ENCODE measurements at places on chromosomes 4 and X. TPM values are rescaled to one million over a fixed set of nuclear protein-coding genes. Genes with fewer than 3 reads are reported as not detected.

The SMARCA1 gene
- 10.1 TPM for total RNA-seq

The SLC9A7 gene
- 66.4 TPM for total RNA-seq

The IRS4 gene
- 0.10 TPM for total RNA-seq

The ZNF732 gene
- total RNA-seq: not detected

The TLR6 gene
- total RNA-seq: 0.73 TPM

DNA sequence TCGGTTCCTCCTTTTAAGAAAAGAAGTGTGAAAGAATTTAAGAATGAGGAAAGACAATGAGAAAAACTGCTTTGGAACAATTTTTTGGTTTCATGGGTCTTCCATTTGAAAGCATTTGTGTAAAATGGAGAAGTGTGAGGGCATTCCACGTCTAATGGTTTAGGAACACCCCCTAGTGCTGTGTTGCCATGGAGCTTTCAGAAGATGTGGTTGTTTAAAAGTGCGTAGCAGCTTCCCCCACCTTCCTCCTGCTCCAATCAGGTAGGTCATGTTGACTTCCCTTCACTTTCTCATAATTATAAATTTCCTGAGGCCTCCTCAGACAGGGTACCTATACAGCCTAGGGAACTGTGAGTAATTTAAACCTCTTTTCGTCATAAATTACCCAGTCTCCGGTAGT, 50.0 kb downstream of the UGT2B10 start:
- H3K4me3 ChIP-seq: no peak overlapping the region
- peaks cover 27% of the 10 kb centered on the region for H3K4me1 ChIP-seq
- peak overlapping the region; percentile 65 for H3K27ac ChIP-seq
- no peak for DNase-seq
- H3K27me3 ChIP-seq: no peaks in the 10 kb centered on the region
- H3K36me3 ChIP-seq: no peaks in the 10 kb centered on the region

DNA sequence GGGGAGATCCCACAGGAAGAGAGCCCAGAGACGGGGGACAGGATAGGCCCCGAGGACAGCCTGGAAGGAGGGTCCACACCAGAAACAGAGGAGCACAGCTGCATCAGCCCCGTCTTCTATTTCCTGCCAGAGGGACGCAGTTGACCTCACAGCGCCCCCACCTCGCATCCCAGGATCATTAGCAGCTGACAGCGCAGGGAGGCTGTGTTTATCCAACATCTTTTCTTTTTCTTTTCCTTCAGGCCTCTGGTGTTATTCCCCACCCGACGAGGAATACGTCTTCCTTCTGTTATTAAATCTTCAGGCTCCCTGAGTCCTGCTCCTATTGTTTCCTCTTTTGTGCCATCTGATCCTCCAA, 75.4 kb downstream of the DCHS2 start:
- H3K27ac ChIP-seq: no peak overlapping the region
- peak; percentile 3 for DNase-seq
- H3K27me3 ChIP-seq: no peaks in the 10 kb centered on the region
- peaks cover 12% of the 10 kb centered on the region for H3K36me3 ChIP-seq

DNA sequence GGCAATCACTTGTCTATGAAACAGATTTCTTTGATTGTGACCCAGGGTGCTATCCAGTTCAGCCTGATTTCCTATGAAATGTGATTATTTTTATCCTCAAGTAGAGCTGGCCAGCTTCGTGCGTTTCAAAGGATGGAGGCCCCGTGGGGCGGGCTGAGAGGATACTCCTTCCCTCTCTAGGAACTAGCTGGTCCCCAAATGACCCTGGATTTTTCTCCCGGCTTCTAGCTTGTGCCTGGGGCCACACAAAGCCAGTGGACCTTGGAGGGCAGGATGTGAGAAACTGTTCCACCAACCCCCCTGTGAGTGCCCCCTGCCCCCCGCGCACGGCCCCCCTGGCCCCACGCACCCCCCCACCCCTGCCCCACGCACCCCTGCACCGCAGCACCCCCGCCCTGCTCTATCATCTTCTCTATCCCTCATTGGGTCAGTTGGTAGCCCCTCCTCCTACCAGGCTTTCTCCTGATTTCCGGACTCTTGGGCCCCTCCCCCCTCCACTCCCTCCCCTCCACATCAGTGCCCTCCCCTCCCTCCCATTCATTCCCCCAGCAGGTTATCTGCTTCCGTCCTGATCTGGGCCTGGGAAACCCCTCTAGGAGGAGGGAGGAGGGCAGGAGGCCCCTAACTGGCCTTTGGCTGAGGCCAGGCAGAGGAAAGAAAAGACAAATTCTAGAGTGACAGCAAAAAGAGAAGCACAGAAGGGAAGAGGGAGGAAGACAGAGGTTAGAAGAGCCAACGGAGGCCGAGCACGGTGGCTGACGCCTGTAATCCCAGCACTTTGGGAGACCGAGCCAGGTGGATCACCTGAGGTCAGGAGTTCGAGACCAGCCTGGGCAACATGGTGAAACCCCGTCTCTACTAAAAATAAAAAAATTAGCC, 3.3 kb downstream of the XPNPEP2 start:
- no peak overlapping the region for H3K4me3 ChIP-seq
- H3K27me3 ChIP-seq: peaks cover 54% of the 10 kb centered on the region
- DNase-seq: no peak

DNA sequence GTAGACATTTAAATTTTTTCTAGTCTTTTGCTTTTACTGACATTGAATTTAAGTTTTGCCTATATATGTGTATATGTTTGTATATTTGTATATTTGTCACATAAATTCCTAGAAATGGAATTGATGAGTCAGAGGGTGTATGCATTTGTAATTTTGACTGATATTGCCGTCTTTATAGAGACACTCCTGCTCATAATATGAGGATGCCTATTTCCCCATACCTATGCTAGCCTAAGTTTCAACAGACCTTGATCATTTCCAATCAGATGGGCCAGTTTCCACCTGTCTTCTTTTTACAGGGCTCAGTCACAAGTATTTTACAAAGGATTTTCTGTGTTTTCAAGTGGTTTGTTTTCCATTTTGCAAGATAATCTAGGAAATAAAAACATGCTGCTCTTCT, 10.8 kb downstream of the PDLIM5 start:
- no peaks in the 10 kb centered on the region for H3K27me3 ChIP-seq
- peak overlapping the region; percentile 74 for H3K27ac ChIP-seq
- H3K4me1 ChIP-seq: peaks cover 64% of the 10 kb centered on the region
- no peak for DNase-seq
- H3K36me3 ChIP-seq: peaks cover 52% of the 10 kb centered on the region

- no peak for DNase-seq
- no peaks in the 10 kb centered on the region for H3K4me1 ChIP-seq
- no peak overlapping the region for H3K27ac ChIP-seq
- no peak overlapping the region for H3K4me3 ChIP-seq
Observed at GRCh38 chrX:145190801-145191389, 56.4 kb upstream of the SPANXN1 start.

GRCh38 chr4:1207603-1208265, 35.4 kb upstream of the SPON2 start:
- peaks cover 7% of the 10 kb centered on the region for H3K4me1 ChIP-seq
- DNase-seq: no peak
- H3K27ac ChIP-seq: no peak overlapping the region
- H3K27me3 ChIP-seq: no peaks in the 10 kb centered on the region
- peaks cover 34% of the 10 kb centered on the region for H3K36me3 ChIP-seq

- H3K4me3 ChIP-seq: no peak overlapping the region
- H3K36me3 ChIP-seq: no peaks in the 10 kb centered on the region
Observed at GRCh38 chr4:57318703-57319102, 208.5 kb upstream of the IGFBP7 start.

DNA sequence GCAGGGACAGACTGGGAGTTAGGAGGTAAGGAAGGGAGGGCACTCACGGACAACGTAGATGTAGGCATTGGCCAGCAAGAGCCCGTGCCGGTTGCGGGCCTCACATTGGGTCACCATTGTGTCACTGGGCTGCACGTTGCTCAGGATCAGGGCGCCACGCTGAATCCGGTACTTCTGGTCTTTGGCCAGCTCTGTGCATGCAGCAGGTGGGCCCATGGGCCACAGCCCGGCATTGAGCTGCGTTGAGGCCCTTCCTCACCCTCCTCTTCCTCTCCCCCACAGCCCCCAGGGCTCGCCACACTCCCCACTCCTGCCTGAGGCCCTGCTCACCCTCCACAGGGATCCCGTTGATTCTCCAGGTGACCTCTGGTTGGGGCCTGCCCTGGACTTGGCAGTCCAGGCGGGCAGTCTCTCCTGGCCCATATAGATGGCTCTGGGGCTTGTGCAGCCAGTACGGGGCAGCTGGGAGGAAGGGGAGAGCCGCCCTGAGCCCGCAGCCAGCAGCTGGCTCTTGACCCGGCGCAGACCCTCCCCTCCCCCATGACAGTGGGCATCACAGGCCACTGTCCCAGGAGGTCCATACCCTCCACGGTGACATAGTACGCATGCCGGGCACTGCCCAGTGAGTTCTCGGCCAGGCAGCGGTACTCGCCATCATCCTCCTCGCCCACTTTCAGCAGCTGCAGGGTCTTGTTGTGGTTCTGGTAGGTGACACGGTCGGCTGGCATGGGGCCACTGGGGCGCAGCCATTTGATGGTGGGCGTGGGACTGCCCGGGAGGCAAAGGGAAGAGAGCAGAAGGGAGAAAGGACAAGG, 16.3 kb downstream of the L1CAM start:
- no peaks in the 10 kb centered on the region for H3K27me3 ChIP-seq
- no peaks in the 10 kb centered on the region for H3K4me1 ChIP-seq
- no peak for DNase-seq

- DNase-seq: peak; percentile 52
- H3K27me3 ChIP-seq: no peaks in the 10 kb centered on the region
- peak overlapping the region; percentile 23 for H3K27ac ChIP-seq
- H3K36me3 ChIP-seq: peaks cover 21% of the 10 kb centered on the region
- H3K4me1 ChIP-seq: no peaks in the 10 kb centered on the region
Observed at GRCh38 chrX:102712981-102713625, 855 bp downstream of the GPRASP2 start.

DNA sequence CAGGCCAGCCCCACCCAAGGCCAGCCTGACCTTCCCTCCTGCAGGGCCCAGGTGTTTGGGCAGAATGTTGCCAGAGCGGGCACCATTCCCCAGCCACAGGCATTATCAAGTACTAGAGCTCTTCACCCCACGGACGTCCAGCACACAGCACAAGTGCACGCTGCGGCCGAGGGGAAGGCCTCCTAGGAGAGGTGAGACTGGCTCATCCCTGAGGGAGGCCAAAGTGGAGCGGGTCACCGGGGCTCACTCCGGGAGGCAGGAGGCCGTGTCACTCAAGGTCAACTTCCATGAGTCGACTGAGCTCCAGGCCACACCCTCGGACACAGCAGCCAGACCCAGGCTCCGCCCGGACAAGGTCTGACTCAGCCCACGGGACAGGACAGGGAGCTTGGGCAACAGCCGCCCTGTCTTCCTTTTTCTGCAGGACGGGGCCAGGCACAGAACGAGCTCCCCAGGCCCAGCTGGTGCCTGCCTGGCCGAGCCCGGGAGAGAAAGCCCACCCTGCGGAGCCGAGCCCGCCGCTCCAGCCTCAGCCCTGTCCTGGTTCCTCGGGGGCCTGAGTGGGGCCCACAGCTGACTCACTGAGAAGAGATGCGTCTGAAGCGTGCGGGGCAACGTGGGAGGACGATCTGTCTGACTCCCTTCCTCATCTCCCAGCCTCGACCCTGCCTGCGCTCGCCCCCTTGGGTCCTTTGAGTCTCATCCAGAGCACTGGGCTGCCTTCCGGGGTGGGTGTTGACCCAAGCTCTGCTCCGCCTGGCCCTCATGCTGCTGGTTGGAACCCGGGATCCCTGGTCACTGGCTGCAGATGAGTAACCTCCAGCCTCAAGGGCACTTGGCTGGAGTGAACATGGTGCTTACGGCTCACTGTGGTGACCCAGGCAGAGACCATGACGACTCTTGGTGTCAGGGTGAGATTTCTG, 1.6 kb downstream of the SLC49A3 start:
- peaks cover 7% of the 10 kb centered on the region for H3K4me1 ChIP-seq
- peak overlapping the region; percentile 17 for H3K4me3 ChIP-seq
- DNase-seq: peak; percentile 77
- peaks cover 5% of the 10 kb centered on the region for H3K36me3 ChIP-seq
- H3K27me3 ChIP-seq: no peaks in the 10 kb centered on the region

GRCh38 chr4:95981591-95981990, 141.7 kb downstream of the PDHA2 start:
- no peak overlapping the region for H3K27ac ChIP-seq
- no peaks in the 10 kb centered on the region for H3K4me1 ChIP-seq
- no peak for DNase-seq
- no peak overlapping the region for H3K4me3 ChIP-seq
- no peaks in the 10 kb centered on the region for H3K27me3 ChIP-seq

DNA sequence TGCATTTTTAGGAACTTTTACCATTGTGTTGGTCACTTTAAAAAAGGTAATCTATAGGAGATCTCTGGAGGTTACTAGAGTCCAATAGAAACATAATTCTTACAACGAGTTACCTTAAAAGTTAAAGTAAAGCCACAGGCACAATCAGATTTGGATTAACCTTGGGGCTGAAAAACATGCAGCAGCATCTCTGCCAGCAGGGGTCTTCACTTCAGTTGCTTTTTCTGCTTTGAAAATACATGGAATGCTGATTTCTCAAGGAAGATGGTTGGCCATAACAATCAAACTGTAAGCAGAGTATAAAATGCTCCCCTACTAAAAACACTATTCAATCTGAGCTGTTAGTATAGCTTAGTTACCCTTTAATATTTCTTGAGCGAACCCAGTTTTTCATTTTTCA, 1072.3 kb upstream of the PCDH10 start:
- H3K36me3 ChIP-seq: no peaks in the 10 kb centered on the region
- DNase-seq: no peak
- H3K4me3 ChIP-seq: no peak overlapping the region
- H3K27ac ChIP-seq: no peak overlapping the region
- no peaks in the 10 kb centered on the region for H3K27me3 ChIP-seq

DNA sequence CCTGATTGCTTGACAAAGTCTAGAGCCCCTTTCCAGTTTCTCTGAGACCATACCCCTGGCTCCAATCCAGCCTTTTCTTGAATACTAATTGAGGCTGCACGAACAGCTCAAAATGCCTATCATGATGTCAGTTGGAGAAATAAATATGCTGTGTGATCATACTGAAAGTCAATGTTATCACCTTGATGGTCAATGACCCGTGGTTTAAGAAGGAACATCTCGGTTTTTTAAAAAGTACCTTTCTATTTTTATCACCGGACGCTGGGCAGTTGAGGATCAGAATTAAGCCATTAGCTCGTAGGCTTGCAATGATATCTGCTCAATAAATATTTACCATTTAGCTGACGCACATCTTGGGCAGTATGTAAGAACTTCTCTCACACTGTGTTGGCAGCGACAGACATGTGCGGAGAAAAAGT, 852 bp upstream of the WDR44 start:
- no peaks in the 10 kb centered on the region for H3K27me3 ChIP-seq
- H3K4me1 ChIP-seq: peaks cover 4% of the 10 kb centered on the region
- peak overlapping the region; percentile 94 for H3K4me3 ChIP-seq
- peaks cover 26% of the 10 kb centered on the region for H3K36me3 ChIP-seq

GRCh38 chr4:187171706-187172339, 448.2 kb upstream of the FAT1 start:
- no peak for DNase-seq
- H3K4me1 ChIP-seq: peaks cover 14% of the 10 kb centered on the region
- no peaks in the 10 kb centered on the region for H3K27me3 ChIP-seq
- peak overlapping the region; percentile 53 for H3K27ac ChIP-seq
- H3K4me3 ChIP-seq: peak overlapping the region; percentile 56
- H3K36me3 ChIP-seq: peaks cover 6% of the 10 kb centered on the region

GRCh38 chr4:53119680-53120079, 246.2 kb downstream of the SCFD2 start:
- no peak overlapping the region for H3K27ac ChIP-seq
- no peaks in the 10 kb centered on the region for H3K27me3 ChIP-seq
